ENCODE measurements at places on chromosomes 4 and X.

DNA sequence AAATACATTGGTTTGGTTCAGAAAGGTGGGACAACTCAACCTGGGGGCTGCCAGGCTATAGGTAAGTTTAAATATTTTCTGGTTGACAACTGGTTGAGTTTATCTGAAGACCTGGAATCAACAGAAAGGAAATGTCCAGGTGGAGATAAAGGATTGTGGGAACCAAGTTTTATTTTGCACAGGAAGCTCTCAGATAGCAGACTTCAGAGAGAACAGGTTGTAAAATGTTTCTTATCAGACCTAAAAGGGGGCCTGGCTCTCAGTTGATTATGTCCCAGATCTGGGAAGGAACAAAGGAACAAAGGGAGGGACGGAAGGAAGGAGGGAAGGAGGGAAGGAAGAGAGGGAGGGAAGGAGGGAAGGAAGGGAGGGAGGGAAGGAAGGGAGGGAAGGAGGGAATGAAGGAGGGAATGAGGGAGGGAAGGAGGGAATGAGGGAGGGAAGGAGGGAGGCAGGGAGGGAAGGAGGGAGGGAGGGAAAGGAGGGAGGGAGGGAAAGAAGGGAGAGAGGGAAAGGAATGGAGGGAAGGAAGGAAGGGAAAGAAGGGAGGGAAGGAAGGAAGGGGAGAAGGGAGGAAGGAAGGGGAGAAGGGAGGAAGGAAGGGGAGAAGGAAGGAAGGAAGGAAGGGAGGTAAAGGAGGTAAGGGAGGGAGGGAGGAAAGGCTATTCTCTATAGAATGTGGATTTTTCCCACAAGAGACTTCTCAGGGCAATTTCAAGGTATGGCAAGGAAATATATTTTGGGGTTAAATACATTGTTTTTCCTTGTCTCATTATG is 186.7 kb downstream of the DHRSX start:
- DNase-seq: no peak

- no peak for DNase-seq
Observed at GRCh38 chr4:48153791-48154550, 19.9 kb upstream of the TXK start.

DNA sequence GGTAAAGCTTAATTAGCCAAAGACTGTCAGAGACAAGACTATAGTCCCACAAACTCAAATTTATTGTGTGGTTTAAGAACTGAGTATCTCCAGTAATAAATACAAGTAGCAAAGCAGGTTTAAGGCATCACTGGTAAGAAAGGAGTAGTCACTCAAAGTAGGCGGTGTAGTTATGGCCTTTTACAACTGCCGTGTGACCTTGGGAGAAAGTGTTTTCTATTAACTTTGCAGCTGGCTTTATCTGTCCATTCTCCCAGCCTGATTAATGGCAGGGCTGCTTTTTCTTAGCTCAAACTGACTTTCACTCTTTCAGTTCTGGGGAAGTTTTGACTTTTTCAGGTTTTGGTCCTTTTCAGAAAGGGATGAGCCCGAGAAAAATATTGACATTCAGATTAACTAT is 7.4 kb upstream of the PAK3 start:
- DNase-seq: no peak

GRCh38 chrX:44012484-44013096 is 39.4 kb upstream of the NDP start:
- peak; percentile 57 for DNase-seq
